H1 (cell line): ENCODE measurements at places on chromosomes 12 and 14. TPM values are rescaled to one million over a fixed set of nuclear protein-coding genes. Genes with fewer than 3 reads are reported as not detected.

GRCh38 chr12:56722832-56723231 is 2.3 kb downstream of the NACA start:
- DNase-seq = no peak

DNA sequence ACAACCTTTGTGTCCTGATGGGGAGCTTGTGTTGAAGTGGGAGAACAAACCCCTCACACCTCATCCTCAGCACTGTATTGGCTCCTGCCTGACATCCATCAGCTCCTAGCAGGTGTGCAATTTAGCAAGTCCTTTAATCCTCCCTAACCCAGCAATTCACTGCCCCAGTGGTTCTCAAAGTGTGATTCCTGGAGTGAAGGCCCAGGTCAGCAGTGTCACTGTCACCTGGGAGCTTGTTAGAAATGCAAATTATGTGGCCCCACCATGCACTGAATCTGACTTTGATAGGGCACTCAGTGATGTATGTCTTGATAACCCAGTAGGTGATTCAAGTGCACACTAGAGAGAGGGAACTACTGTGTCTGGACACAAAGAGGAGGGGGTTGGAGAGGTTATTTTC is 133.6 kb downstream of the FGD4 start:
- no peak for DNase-seq

- no peak for DNase-seq
These were observed 102.8 kb upstream of the TMCC3 start for GRCh38 chr12:94753036-94753679.

Gene CPSF2
- total RNA-seq = 130 and 141 TPM in 2 replicates

Gene GPATCH2L
- 54.9 and 56.1 TPM in 2 replicates for total RNA-seq
